ENCODE measurements at places on chromosomes 7 and 10.

GRCh38 chr10:90130321-90131086, 429.1 kb downstream of the KIF20B start:
- DNase-seq: no peak

DNA sequence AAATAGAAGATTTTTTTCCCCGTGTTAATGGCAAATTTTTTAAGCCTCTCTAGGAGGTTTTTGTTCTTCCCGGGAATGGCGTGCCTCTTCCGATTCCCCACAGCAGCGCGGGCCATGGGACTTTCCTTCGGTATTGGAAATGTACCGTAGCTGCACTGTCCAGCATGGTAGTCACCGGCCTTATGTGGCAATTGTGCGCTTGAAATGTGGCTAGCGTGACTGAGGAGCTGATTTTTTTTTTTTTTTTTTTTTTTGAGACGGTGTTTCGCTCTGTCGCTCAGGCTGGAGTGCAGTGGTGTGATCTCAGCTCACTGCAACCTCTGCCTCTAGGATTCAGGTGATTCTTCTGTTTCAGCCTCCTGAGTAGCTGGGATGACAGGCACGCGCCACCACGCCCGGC, 938 bp upstream of the TCTN3 start:
- DNase-seq: no peak

- DNase-seq: no peak
These were observed 71.2 kb upstream of the LRRC18 start for GRCh38 chr10:49010865-49011264.

- DNase-seq: no peak
These were observed 85.7 kb upstream of the GPR26 start for GRCh38 chr10:123580426-123580825.

DNA sequence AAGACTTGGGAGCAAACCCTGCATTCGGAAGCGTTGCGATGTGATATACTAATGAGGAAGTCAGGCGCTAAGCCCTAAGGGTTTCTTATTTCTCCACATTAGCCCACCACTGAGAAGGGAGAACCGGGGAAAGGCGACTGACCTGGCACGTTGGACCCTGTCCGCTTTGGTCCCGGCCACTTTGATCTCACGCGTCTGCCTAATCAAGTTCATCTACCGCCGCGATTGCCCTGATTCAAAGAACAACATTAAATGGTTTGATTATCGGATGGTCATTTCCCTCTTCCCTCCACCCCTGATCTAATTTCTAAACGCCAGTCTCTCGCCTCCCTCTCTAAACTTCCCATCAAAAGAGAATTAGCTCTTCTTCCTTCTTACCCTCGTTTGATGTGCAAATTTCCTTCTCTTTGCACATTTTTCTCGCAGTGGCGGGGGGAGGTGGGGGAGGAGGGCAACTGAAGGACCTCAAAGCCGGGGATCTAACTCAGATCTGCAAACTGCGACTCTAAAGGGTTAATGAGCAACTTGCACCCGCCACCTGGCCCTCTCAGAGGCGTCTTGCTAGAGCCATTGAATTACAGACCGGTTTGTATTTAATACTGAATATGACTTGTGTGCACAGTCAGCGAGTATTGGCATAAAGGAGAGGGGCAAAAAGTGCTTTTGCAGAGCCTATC, 687 bp upstream of the DKK1 start:
- DNase-seq: no peak

DNA sequence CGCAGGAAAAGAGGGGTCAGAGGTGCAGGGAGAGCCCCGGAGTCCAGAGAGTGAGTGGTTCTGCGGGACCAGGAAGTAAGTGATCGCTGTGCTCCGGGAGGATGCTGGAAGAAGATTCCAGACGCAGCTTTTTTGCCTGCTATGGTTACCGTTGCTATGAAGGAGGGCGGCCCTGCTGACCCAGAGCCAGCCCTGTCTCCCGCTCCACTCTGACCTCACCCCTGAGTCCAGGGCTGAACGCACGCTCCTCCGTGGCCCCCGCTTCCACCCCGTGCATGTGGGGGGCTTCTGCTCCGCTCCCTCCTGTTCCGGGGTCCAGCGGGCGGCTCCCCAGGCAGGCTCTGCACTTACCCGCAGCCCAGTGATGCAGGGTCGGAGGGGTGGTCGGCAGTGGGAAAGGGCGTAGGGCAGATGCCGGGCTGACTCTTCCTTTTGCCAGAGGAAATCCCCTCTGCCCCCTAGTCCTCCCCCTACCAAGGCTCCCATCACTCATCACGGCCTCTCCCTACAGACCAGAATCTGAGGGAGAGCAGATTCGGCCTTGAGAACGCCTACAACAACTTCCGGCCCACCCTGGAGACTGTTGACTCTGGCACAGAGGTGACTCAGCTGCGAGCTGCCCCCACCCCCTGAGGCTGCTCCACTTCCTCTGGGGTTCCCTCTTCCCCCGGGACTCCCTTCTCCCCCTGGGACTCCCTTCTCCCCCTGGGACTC, 2.7 kb upstream of the MUC17 start:
- DNase-seq: peak; percentile 89

DNA sequence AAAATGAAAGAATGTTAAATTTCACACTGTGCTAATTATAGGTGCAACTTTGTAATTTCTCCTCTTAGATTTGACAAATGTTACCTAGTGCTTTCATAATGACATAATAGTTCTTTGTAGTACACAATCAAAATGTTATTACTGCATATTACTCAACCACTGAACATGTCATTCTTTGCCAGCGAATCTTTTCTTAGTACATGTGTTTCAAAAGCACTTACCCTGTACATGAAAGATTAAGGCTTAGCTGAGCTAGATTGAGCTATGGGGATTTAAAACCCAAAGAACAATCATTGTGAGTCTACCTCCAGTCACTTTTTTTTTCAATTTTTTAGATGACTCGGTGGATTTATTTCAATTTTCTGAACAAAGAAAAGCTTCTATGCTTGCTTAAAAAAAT, 123.5 kb upstream of the FERD3L start:
- peak; percentile 3 for DNase-seq

GRCh38 chr7:119465798-119466305, 807.1 kb upstream of the KCND2 start:
- no peak for DNase-seq

DNA sequence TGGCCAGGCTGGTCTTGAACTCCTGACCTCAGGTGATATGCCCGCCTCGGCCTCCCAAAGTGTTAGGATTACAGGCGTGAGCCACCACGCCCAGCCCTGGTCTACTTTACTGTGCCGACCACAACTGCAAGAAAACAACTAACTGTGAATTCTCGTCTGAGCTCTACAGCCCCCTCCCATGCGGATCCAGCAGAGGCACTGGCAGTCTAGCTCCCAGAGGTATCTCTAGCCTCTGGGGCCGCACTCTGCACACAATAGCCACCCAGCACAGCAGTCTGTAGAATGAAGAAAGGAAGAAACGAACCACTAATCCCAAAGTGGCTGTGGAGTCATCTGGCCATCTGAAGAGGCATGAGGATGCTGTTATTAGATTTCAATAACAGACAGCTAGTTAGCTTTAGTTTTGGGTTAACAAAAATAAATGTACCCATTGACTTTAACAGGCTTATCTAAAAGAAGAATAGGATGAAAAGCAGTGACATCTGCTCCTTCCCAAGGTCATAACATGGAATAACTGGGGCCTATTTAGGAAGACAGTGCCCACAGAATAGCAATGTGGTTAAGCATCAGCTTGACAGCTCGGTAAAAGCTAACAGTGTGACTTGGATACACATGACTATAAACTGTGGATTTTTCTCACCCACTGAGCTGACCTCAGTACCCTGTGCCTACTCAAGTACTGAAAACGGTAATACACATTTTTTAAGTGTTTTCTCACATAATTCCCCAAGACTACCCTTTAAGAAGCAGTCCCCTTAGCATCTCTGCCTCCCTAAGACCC, 131.9 kb downstream of the TNS3 start:
- DNase-seq: peak; percentile 67

DNA sequence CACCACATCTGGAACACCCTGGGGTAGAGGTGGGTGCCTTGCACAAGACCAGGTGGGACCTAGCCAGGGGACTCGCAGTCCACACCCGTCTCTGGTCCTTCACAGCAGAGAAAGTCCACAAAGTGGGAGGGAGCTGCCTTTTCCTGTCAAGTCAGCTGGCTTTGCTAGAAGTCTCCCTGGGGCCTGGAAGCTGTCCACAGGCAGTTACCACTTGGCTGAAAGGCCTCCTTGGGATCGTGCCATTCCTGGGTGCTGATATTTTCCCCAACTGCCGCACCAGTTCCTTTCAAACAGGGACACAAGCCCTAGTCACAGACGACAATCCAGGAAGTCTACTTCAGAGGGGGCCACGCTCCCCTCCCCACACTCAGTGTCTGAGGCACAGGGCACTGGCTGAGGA, 75.4 kb downstream of the AFAP1L2 start:
- no peak for DNase-seq

- DNase-seq: no peak
These were observed 564.9 kb upstream of the MGMT start for GRCh38 chr10:128902031-128902710.

GRCh38 chr10:100345570-100346330, 1.3 kb upstream of the SCD start:
- peak; percentile 47 for DNase-seq

DNA sequence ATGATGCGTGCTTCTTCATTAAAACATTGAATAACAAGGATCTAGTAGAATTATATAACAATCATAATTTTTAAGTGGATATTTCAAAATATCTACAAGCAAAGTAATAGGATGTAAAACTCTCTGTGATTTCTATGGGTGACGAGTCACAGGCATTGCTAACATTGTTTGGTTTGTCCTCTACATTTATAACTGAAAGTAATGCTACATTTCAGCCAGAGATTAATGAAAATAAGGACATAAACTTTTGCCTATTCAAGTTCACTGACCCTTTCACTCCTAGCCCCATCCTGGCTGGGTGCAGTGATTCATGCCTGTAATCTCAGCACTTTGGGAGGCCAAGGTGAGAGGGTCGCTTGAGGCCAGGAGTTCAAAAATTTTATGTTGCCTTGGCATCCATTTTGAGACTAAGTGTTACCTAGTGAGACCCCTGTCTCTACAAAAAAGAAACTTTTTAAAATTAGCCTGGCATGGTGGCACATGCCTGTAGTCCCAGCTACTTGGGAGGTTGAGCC, 38.4 kb upstream of the HSPA12A start:
- peak; percentile 10 for DNase-seq

- no peak for DNase-seq
These were observed 42.4 kb downstream of the ANK3 start for GRCh38 chr10:60347270-60347669.

DNA sequence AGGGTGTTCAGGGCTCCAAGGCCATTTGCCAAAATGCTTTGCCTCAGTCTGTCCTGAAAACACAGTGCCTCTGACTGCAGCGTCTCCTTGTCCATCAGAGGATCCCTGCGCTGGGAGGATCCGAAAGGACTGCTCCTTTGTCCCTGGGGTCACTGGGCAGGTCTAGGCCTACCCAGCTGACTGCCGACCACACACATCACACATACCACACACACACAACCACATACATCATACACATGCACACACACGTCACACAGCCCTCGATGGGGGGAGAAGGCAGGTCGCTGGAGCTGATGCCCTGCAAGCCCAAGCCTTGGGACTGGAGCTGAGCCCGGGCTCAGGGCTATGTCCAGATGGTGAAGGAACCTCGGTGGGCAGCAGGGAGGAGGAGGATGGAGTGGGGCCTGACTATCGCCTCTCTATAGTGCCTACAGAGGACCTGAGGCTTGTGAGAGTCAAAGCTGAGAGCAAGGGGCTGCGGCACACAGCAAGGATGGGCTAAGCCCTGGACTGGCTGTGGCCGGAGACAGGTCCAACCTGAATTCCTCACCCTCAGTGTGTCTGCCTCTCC, 29.1 kb downstream of the GPRIN2 start:
- DNase-seq: no peak

DNA sequence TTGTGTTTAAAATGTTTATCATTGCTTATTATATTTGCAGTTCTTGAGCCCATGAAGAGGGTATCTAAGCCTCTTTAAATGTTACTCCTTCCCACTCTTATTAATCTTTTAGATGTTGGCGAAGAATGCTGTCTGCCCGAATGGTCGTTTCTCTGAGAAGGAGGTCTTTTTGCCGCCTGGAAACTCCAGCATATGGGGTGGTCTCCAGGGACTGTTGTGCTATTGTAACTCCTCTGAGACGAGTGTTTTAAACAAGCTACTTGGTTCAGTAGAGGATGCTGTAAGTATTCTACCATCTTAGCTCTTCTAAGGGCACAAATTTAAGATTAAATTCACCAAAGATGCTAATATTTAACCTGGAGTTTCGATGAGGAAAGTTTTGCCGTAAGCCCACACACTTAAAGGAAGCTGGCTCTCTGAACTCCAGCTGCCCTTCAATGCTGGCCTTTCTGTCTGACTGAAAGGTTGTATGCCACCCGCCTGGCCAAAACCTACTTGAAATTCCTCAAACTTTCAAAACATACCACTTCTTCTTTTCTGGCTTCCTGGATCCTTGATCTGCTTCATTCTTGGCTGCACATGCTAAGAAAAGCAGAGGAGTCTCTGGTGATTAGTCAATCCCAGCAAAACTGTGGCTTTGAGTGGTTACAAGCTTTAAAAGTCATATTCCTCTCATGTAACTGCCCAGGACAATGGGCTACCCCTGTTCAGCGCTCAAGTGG, 74.7 kb downstream of the ABCA13 start:
- peak; percentile 9 for DNase-seq

- DNase-seq: no peak
These were observed 6.2 kb upstream of the FRAT1 start for GRCh38 chr10:97312897-97313296.

DNA sequence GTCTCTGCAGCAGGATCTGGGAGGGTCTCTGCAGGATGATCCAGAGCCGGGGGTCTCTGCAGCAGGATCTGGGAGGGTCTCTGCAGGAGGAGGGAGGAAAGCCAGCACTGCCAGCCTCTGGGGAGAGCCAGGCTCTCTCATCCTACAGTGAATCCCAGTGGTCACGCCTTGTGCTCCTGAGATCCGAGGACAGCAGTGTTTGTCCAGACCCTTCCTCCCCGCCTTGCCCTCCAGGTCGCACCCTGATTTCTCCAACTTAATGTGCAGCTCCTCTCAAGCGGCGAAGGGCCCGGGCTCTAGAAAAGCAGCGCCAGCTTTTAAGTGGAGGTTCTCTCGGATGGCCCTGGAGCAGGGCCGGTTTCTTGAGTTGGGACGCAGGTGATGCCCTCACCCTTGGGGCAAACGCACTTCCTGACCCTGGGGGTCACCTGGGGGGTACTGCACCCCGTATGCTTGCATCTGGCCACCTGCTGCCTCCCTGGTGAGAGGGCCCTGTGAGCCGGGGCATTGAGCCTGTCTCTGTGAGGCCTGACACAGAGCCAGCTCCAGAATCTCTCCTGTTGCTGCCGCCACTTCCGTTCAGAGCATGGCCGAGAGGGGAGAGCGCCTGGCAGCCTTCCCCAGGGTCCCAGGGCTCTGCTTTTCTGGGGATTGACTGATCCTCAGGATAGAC, 111.6 kb downstream of the ACTR3B start:
- DNase-seq: no peak

DNA sequence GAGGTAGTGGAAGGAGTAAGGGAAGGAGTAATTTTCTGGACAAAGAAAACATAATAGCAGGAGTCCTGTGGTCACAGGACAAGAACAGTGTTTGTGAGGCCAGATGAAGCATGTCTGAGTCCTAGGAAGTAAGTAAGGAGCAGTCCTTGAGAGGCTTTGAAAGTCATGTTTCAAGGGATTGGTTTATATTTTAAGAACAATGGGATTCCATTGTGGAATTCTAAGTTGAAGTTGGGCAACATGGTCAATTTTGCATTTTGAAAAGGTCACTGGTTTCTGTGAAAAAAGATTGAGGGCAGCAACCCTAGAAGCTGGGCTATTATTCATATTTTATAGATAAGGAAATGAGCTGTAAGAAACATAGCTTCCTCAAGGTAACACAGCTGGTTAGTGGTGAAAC, 10.8 kb upstream of the SLC25A28 start:
- no peak for DNase-seq
